ENCODE measurements at places on chromosomes 12 and 14.
A peak's percentile ranks its signal among the peaks of the same experiment; 100 is the strongest.

- no peak for DNase-seq
These were observed 6.4 kb downstream of the FOXA1 start for GRCh38 chr14:37588667-37588955.

GRCh38 chr12:111597831-111598636 lies 1.1 kb downstream of the ATXN2 start:
- DNase-seq: peak; percentile 28

GRCh38 chr12:33486058-33486457 lies 46.4 kb upstream of the SYT10 start:
- DNase-seq: no peak

- DNase-seq: no peak
These were observed 10.1 kb downstream of the ENTPD5 start for GRCh38 chr14:74008843-74009499.

DNA sequence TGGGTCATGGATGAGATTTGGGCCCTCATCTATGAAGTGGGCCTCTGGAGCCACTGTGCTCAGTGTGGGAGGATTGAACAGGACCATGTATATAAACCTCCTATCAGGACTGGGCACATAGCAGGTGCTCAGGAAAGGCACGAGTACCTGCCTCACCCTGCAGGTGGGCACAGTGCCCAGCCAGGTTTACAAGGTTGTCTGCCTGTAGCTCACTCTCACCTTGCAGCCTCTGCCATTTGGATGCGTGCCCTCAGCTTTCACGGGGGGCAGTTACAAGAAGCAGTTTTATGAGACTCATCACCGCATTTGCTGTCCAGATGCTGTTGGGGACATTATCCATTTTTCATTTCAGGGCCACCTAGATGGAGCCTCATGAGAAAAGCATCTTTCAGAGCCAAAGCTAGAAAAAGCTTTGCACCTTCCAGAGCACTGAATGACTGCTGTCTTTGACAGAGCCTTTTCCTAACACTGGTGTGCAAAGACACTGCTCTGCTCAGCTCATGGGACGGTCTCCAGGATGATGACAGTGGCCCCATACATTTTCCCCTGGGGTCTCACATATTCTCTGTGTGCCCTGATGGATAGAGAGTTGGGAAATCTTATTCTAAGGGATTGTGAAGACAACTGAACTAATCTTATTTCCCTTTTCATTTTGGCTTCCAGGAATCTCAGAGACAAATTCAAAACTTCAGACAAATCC lies 327.5 kb upstream of the RTL1 start:
- DNase-seq: no peak
